ENCODE measurements at places on chromosomes 11 and 22. TPM values are rescaled to one million over a fixed set of nuclear protein-coding genes. Genes with fewer than 3 reads are reported as not detected.

- no peaks in the 10 kb centered on the region for H3K4me1 ChIP-seq
- H3K27me3 ChIP-seq: no peaks in the 10 kb centered on the region
- no peak for DNase-seq
- H3K27ac ChIP-seq: no peak overlapping the region
- no peaks in the 10 kb centered on the region for H3K36me3 ChIP-seq
- no peak overlapping the region for H3K4me3 ChIP-seq
Measured at GRCh38 chr22:44378380-44378779, 65.6 kb upstream of the SHISAL1 start.

GRCh38 chr22:31431950-31432349 is 32.5 kb downstream of the DRG1 start:
- peaks cover 97% of the 10 kb centered on the region for H3K36me3 ChIP-seq
- H3K27ac ChIP-seq: no peak overlapping the region
- no peak overlapping the region for H3K4me3 ChIP-seq
- no peaks in the 10 kb centered on the region for H3K27me3 ChIP-seq

GRCh38 chr22:47029244-47030074 is 267.0 kb downstream of the TBC1D22A start:
- H3K4me3 ChIP-seq: no peak overlapping the region
- peak; percentile 55 for DNase-seq
- H3K27ac ChIP-seq: no peak overlapping the region
- no peaks in the 10 kb centered on the region for H3K36me3 ChIP-seq
- H3K4me1 ChIP-seq: peaks cover 11% of the 10 kb centered on the region
- no peaks in the 10 kb centered on the region for H3K27me3 ChIP-seq

GRCh38 chr11:85088286-85088685 is 538.9 kb downstream of the DLG2 start:
- no peaks in the 10 kb centered on the region for H3K27me3 ChIP-seq
- no peak overlapping the region for H3K4me3 ChIP-seq
- H3K4me1 ChIP-seq: no peaks in the 10 kb centered on the region
- DNase-seq: no peak

DNA sequence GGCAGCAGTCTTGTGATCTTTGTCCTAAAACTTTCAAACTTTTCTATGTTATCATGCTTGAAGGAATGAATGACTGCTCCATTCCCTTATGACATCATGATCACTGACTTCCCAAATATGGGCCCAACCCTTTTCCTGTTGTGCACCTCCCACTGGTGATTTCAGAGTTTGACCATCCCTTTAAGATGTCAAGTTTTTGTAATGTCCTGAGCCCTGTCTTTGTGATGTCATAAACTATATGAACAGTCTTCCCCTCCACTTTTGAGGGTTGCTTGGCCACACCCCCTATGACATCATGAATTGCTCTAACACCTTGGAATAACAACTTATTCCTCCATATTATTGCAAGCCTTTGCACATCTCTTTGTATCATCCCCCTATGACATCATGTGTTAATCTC is 16.5 kb upstream of the NUCB2 start:
- no peaks in the 10 kb centered on the region for H3K27me3 ChIP-seq
- H3K4me3 ChIP-seq: no peak overlapping the region
- H3K4me1 ChIP-seq: no peaks in the 10 kb centered on the region
- H3K27ac ChIP-seq: no peak overlapping the region
- no peak for DNase-seq

- no peaks in the 10 kb centered on the region for H3K4me1 ChIP-seq
- DNase-seq: no peak
- H3K36me3 ChIP-seq: no peaks in the 10 kb centered on the region
- H3K27me3 ChIP-seq: no peaks in the 10 kb centered on the region
- H3K27ac ChIP-seq: no peak overlapping the region
Measured at GRCh38 chr11:94897330-94897768, 76.0 kb downstream of the CWC15 start.

- H3K27ac ChIP-seq: no peak overlapping the region
- peaks cover 4% of the 10 kb centered on the region for H3K4me1 ChIP-seq
- peak; percentile 53 for DNase-seq
- H3K36me3 ChIP-seq: no peaks in the 10 kb centered on the region
- H3K4me3 ChIP-seq: no peak overlapping the region
- H3K27me3 ChIP-seq: no peaks in the 10 kb centered on the region
Measured at GRCh38 chr22:49570032-49570848, 257.4 kb downstream of the BRD1 start.

DNA sequence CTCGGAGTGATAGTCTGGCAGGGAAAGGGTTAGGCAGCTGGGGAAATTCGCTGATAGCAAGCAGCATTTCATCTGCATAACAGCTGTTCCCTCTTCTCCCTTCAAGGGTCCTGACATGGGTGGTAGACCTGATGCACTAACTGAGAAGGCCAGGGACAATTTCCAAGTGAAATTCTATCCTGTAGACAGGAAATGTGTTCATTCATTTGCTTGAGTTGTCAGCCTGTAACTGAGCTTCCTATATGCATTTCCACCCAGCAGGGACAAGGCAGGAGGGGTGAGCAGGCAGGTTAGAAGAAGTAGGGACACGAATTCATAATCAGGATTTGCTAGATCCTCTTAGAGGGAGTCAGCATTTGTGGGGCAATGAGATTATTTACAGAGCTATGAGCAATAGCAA is 154.3 kb upstream of the NCAM1 start:
- H3K4me1 ChIP-seq: no peaks in the 10 kb centered on the region
- no peak for DNase-seq
- H3K36me3 ChIP-seq: no peaks in the 10 kb centered on the region
- no peaks in the 10 kb centered on the region for H3K27me3 ChIP-seq

DNA sequence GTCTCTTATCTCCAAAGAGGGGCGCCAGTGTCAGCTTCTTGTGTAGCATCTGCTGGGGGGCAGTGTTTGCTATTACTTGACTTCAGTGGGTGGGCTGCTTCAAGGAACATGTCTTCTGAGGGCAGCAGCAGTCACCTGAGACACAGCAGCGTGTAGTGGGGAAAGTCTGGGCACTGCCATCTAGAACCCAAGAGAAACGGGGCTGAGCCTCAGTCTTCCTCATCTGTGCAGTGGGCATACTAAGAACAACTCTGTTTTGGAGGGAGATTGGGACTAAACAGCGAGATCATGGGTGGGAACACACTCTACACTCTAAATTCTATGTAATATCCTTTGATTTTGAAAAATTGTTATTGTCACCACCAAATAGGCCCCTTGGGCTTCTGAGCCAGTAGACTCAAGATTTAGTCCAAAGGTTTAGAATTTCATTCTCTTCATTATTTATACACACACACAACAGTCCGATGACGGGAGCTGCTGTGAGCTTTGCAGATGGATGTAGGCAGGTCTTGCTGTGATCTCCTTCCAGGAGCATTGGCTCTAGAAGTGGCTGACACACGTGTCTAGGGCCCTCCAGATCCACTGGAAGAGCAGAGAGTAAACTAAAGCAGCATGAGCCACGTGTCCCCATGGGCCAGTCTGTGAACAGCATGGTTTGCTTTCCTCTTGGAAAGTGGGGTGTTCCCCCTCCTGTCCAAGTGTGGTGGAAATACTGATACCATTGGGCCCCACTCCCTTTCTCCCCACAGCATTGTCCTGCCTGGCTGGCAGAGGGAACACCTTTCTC is 51.8 kb downstream of the TRAF6 start:
- no peak for DNase-seq
- no peaks in the 10 kb centered on the region for H3K27me3 ChIP-seq
- H3K27ac ChIP-seq: no peak overlapping the region
- peaks cover 20% of the 10 kb centered on the region for H3K4me1 ChIP-seq
- H3K4me3 ChIP-seq: no peak overlapping the region

DNA sequence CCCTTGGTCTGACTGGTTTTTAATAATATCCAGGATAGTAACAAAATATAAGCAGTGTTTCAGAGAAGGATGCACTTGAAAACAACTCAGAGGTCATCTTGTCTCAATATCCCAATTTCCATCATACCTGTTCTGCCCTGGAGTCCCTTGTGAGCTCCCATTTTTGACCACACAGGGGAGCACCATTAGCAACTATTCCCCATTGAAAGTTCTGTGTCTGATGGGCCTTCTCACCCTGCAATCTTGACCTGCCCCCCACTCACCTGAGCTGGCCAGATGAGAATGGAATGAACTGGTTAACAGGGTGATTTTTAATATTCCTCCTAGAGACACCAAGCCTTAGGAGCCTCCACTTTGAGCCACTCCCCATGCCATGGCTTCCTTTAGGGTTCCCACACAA is 3.8 kb upstream of the CAPN5 start:
- H3K27ac ChIP-seq: no peak overlapping the region
- H3K27me3 ChIP-seq: no peaks in the 10 kb centered on the region
- DNase-seq: no peak
- no peaks in the 10 kb centered on the region for H3K36me3 ChIP-seq
- peaks cover 8% of the 10 kb centered on the region for H3K4me1 ChIP-seq

- H3K4me1 ChIP-seq: peaks cover 13% of the 10 kb centered on the region
- H3K36me3 ChIP-seq: no peaks in the 10 kb centered on the region
- DNase-seq: peak; percentile 82
- no peak overlapping the region for H3K4me3 ChIP-seq
- H3K27ac ChIP-seq: no peak overlapping the region
Measured at GRCh38 chr11:66020618-66021357, 5.5 kb downstream of the CATSPER1 start.

- peak overlapping the region; percentile 68 for H3K27ac ChIP-seq
- no peaks in the 10 kb centered on the region for H3K27me3 ChIP-seq
- DNase-seq: no peak
- H3K4me3 ChIP-seq: no peak overlapping the region
Measured at GRCh38 chr11:10379871-10380568, 75.0 kb upstream of the AMPD3 start.

DNA sequence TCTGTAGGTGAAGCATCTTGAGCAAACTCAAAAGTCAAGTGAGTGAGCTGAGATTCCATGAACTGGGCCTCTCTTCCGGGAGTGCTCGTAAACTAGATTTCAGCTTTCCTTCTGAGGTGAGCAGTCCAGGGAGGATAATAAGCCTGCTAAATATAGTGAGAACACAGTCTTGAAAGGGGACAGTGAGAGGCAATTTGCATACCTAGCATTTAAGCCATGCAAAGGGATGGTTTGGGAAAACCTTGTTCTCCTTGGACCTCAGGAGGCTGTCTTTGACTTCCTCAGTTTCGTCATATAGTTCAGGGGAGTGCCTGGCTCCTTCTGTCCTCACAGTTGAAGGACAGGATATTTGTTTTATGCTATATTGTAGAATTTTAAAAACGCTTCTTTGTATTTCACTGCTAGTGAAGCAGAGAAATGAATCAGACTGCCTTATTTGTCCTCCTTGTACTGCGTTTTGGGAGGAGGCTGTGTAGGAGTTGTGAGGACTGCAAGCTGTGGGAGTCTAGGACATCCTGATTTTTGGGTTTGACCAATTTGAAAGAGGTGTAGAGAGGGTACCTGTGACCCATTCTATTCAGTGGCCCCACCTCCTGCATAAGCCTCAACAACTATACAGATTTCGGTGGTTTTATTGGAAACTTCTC is 11.0 kb upstream of the SORL1-AS1 start:
- H3K4me3 ChIP-seq: no peak overlapping the region
- DNase-seq: no peak
- no peaks in the 10 kb centered on the region for H3K27me3 ChIP-seq

GRCh38 chr11:8732324-8732670 is 49.7 kb downstream of the RPL27A start:
- peak overlapping the region; percentile 60 for H3K27ac ChIP-seq
- no peak for DNase-seq
- no peaks in the 10 kb centered on the region for H3K27me3 ChIP-seq
- peaks cover 30% of the 10 kb centered on the region for H3K4me1 ChIP-seq
- no peaks in the 10 kb centered on the region for H3K36me3 ChIP-seq
- no peak overlapping the region for H3K4me3 ChIP-seq

GRCh38 chr11:60862171-60862570 is 5.2 kb upstream of the ZP1 start:
- H3K4me1 ChIP-seq: no peaks in the 10 kb centered on the region
- no peak for DNase-seq
- H3K4me3 ChIP-seq: no peak overlapping the region
- no peaks in the 10 kb centered on the region for H3K27me3 ChIP-seq
- no peaks in the 10 kb centered on the region for H3K36me3 ChIP-seq
- H3K27ac ChIP-seq: no peak overlapping the region

DNA sequence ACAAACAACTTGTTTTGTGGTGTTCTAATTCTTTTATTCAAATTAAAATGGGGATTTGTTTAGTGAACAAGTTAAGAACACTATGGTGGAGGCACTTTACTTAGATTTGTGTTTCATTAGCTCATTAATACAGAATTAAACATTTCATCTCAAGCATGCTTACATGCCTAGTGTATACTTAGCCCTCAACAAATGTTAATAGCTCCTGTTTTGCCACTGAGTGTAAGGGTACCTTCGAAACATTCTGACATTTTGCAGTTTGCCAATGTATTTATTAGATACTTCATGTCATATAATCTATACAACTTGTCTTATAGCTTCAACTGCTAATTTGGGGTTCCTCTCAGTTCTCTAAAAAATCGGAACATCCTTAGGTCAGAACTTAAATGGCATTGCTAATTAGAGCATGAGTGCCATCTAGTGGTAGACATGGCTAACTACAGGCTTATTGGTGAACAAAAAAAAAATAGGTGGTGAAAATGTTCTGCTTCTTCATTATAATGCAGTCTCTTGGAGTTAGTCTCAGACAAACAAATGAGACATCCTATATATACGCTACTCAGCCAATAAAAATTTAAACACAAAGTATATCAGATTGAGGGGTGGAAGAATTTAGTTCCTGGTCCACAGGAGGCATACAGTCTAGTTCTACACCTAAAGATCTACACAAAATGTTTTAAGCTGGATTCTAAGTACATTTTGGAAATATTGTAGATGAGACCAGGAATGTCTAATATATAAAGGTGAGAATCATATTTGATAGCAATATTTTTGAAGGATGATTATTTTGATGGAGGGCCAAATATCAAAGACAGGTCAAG is 4.9 kb upstream of the CNTN5 start:
- H3K4me3 ChIP-seq: no peak overlapping the region
- H3K4me1 ChIP-seq: peaks cover 7% of the 10 kb centered on the region
- no peaks in the 10 kb centered on the region for H3K36me3 ChIP-seq
- peaks cover 13% of the 10 kb centered on the region for H3K27me3 ChIP-seq
- no peak overlapping the region for H3K27ac ChIP-seq

GRCh38 chr11:70467201-70468085 is 69.1 kb downstream of the CTTN start:
- no peak overlapping the region for H3K27ac ChIP-seq
- H3K4me1 ChIP-seq: no peaks in the 10 kb centered on the region
- H3K27me3 ChIP-seq: peaks cover 9% of the 10 kb centered on the region

DNA sequence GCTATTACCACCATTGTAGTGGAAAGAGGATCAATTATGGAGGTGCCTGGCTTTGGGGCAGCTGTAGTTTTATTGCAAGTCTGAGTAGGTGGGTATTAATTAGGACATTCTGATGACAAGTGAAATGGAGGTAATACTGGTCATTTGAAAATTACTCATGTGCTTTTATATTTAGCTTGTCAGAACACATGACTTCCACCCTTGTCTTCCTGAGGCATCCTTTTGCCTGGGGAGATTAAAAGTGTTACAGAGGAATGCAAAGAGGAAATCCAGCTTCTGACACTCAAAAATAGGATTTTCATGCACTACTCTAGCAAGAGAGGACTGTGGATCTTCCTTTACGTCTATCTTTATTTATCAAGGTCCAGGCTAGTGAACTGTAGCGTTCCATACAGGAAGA is 44.7 kb upstream of the CAPRIN1 start:
- H3K27ac ChIP-seq: no peak overlapping the region
- H3K36me3 ChIP-seq: no peaks in the 10 kb centered on the region
- no peaks in the 10 kb centered on the region for H3K4me1 ChIP-seq
- no peak overlapping the region for H3K4me3 ChIP-seq
- no peaks in the 10 kb centered on the region for H3K27me3 ChIP-seq

NFAM1 gene
- total RNA-seq: 12.6 TPM

RASGRP2 gene
- 27.6 TPM for total RNA-seq

BATF2 gene
- total RNA-seq: 7.5 TPM

SNX32 gene
- total RNA-seq: not detected

UCP2 gene
- 56.3 TPM for total RNA-seq

CASP5 gene
- 1.9 TPM for total RNA-seq

PICALM gene
- total RNA-seq: 193 TPM

OR4C45 gene
- total RNA-seq: not detected

SMC1B gene
- not detected for total RNA-seq

TSPAN32 gene
- 12.2 TPM for total RNA-seq
